ENCODE measurements at places on chromosomes 7 and 10. TPM values are rescaled to one million over a fixed set of nuclear protein-coding genes. Genes with fewer than 3 reads are reported as not detected.
A peak's percentile ranks its signal among the peaks of the same experiment; 100 is the strongest.

CYP26C1 gene
- not detected for total RNA-seq

KDM7A gene
- total RNA-seq = 27.9 TPM

FAM180A gene
- total RNA-seq = 133 TPM

NIPSNAP2 gene
- total RNA-seq = 47.1 TPM

FRG2B gene
- not detected for total RNA-seq

LIPF gene
- not detected for total RNA-seq

ADAM12 gene
- 0.27 TPM for total RNA-seq

SLC18A3 gene
- not detected for total RNA-seq

RAPGEF5 gene
- total RNA-seq = 66.5 TPM

TEX47 gene
- not detected for total RNA-seq

FGFBP3 gene
- 2.0 TPM for total RNA-seq

NEUROD6 gene
- not detected for total RNA-seq

THNSL1 gene
- 0.54 TPM for total RNA-seq

TYW1B gene
- 1.1 TPM for total RNA-seq

UBE2D4 gene
- total RNA-seq = 28.7 TPM

DNA sequence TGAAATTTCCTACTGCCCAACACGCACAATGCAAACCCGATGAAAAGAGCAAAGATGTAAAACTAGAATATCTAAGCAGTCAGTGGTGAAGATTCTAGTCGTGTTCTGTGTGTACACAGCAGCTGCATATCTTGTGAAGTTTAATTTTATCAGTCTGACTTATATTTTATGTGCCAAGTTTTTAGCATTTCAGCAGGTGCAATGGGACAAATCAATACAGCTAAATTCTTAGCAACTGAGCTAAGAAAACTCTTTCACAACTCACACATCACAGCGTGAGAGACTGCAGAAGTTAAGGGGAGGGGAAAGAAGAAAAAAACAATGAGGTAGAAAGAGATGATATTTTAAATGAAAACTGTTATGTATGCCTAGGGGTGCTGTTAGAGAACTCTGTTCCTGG, 164.9 kb upstream of the NEBL start:
- DNase-seq = no peak
- no peaks in the 10 kb centered on the region for H3K4me1 ChIP-seq
- no peaks in the 10 kb centered on the region for H3K36me3 ChIP-seq
- no peak overlapping the region for H3K27ac ChIP-seq
- no peak overlapping the region for H3K4me3 ChIP-seq

DNA sequence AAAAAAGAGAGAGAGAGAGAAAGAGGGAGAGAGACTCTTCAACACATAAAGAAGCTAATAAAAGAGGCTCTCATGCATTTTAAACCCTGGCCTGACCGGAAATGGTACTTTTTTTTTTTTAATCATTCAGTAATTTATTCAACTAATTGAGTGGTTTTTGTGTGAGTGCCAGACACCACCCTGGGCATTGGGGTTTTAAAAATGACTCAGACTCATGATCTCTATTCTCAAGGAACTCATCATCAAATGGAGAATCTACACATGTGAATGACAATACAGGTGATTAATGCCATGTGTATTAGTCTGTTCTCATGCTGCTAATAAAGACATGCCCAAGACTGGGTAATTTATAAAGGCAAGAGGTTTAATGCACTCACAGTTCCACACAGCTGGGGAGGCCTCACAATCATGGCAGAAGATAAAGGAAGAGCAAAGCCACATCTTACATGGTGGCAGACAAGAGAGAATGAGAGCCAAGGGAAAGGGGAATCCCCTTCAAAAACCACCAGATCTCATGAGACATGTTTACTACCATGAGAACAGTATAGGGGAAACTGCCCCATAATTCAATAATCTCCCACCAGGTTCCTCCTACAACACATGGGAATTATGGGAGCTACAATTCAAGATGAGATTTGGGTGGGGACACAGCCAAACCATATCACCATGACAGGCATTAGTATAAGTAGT, 158.5 kb upstream of the AUTS2 start:
- no peaks in the 10 kb centered on the region for H3K27me3 ChIP-seq
- no peak for DNase-seq
- H3K36me3 ChIP-seq = no peaks in the 10 kb centered on the region
- no peak overlapping the region for H3K27ac ChIP-seq
- H3K4me3 ChIP-seq = no peak overlapping the region
- H3K4me1 ChIP-seq = no peaks in the 10 kb centered on the region

GRCh38 chr7:138049505-138050116, 26.6 kb upstream of the AKR1D1 start:
- H3K27ac ChIP-seq = no peak overlapping the region
- H3K4me3 ChIP-seq = no peak overlapping the region
- no peaks in the 10 kb centered on the region for H3K36me3 ChIP-seq
- H3K27me3 ChIP-seq = no peaks in the 10 kb centered on the region
- H3K4me1 ChIP-seq = no peaks in the 10 kb centered on the region
- DNase-seq = no peak

GRCh38 chr10:11742009-11742778, at the start of gene ECHDC3:
TSS of gene ECHDC3 (plus strand) at chr10:11742382. CDS start at chr10:11742577, 195 bp downstream.
- H3K4me3 ChIP-seq = peak within 1 kb of the TSS; percentile 71
- no peaks in the 10 kb centered on the region for H3K27me3 ChIP-seq
- H3K4me1 ChIP-seq = peaks cover 21% of the 10 kb centered on the region
- no peak for DNase-seq
- H3K36me3 ChIP-seq = no peaks in the 10 kb centered on the region

DNA sequence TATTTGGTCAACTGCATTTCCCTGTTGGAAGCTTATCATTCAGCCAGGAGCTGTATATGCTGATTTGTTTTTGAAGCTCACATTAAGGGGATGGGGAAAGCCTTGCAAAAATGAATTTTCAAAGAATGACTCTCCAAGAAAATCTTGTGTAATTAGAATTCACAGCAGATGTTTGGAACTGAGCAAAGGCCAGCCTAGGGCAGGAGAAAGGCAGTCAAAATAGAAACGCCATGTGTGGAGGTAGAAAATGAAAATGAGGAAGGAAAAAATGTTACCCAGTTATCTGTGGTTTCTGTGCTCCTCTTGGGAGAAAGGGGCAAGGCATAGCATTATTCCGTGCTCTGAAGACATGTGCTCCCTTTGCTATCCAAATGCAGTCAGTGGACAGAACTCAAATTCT, 93.5 kb downstream of the NRP1 start:
- no peak overlapping the region for H3K4me3 ChIP-seq
- no peak overlapping the region for H3K27ac ChIP-seq
- DNase-seq = no peak
- no peaks in the 10 kb centered on the region for H3K4me1 ChIP-seq

GRCh38 chr7:18364396-18364795, 131.2 kb upstream of the HDAC9 start:
- no peaks in the 10 kb centered on the region for H3K27me3 ChIP-seq
- DNase-seq = no peak
- no peaks in the 10 kb centered on the region for H3K36me3 ChIP-seq
- no peak overlapping the region for H3K27ac ChIP-seq

GRCh38 chr10:63553031-63553430, 31.8 kb downstream of the REEP3 start:
- H3K27me3 ChIP-seq = no peaks in the 10 kb centered on the region
- H3K36me3 ChIP-seq = no peaks in the 10 kb centered on the region
- no peak overlapping the region for H3K27ac ChIP-seq
- H3K4me1 ChIP-seq = peaks cover 41% of the 10 kb centered on the region

GRCh38 chr7:42091461-42092291, 145.3 kb downstream of the GLI3 start:
- DNase-seq = no peak
- no peak overlapping the region for H3K4me3 ChIP-seq
- no peak overlapping the region for H3K27ac ChIP-seq
- no peaks in the 10 kb centered on the region for H3K4me1 ChIP-seq

DNA sequence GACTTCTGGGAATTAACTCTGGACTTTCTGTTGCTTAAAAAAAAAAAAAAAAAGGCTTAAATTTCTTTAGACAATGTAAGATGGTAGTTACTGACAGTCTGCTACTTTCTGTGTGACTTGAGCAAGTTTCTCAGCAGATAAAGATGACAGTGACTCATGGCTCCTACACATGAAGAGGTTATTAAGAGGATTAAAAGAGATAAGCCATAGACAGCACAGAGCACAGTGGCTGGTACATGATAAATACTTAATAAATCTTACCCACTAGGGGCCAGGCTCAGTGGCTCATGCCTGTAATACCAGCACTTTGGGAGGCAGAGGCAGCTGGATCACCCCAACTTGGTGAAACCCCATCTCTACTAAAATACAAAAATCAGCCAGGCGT, 174.8 kb downstream of the JAZF1 start:
- no peaks in the 10 kb centered on the region for H3K4me1 ChIP-seq
- H3K27ac ChIP-seq = no peak overlapping the region
- no peak overlapping the region for H3K4me3 ChIP-seq
- DNase-seq = no peak
- no peaks in the 10 kb centered on the region for H3K36me3 ChIP-seq
- no peaks in the 10 kb centered on the region for H3K27me3 ChIP-seq

- H3K4me3 ChIP-seq = no peak overlapping the region
- H3K27me3 ChIP-seq = no peaks in the 10 kb centered on the region
- no peaks in the 10 kb centered on the region for H3K36me3 ChIP-seq
- H3K4me1 ChIP-seq = peaks cover 4% of the 10 kb centered on the region
- no peak overlapping the region for H3K27ac ChIP-seq
Observed at GRCh38 chr10:3655528-3655927, 129.5 kb downstream of the KLF6 start.

GRCh38 chr7:129903935-129904334, 48.8 kb downstream of the UBE2H start:
- no peak for DNase-seq
- H3K36me3 ChIP-seq = peaks cover 7% of the 10 kb centered on the region
- no peak overlapping the region for H3K27ac ChIP-seq
- H3K4me1 ChIP-seq = peaks cover 36% of the 10 kb centered on the region
- H3K4me3 ChIP-seq = no peak overlapping the region

GRCh38 chr10:71423250-71423649, 26.5 kb downstream of the CDH23 start:
- H3K36me3 ChIP-seq = no peaks in the 10 kb centered on the region
- no peak for DNase-seq
- H3K27ac ChIP-seq = no peak overlapping the region
- H3K27me3 ChIP-seq = no peaks in the 10 kb centered on the region
- H3K4me1 ChIP-seq = no peaks in the 10 kb centered on the region

- H3K4me3 ChIP-seq = no peak overlapping the region
- H3K27me3 ChIP-seq = no peaks in the 10 kb centered on the region
- no peak overlapping the region for H3K27ac ChIP-seq
- no peak for DNase-seq
Observed at GRCh38 chr10:18068401-18068800, 71.8 kb upstream of the CACNB2 start.

- no peak overlapping the region for H3K4me3 ChIP-seq
- no peaks in the 10 kb centered on the region for H3K27me3 ChIP-seq
- H3K36me3 ChIP-seq = no peaks in the 10 kb centered on the region
- no peak for DNase-seq
- peaks cover 3% of the 10 kb centered on the region for H3K4me1 ChIP-seq
Observed at GRCh38 chr10:13973742-13974141, 357.0 kb downstream of the FRMD4A start.

DNA sequence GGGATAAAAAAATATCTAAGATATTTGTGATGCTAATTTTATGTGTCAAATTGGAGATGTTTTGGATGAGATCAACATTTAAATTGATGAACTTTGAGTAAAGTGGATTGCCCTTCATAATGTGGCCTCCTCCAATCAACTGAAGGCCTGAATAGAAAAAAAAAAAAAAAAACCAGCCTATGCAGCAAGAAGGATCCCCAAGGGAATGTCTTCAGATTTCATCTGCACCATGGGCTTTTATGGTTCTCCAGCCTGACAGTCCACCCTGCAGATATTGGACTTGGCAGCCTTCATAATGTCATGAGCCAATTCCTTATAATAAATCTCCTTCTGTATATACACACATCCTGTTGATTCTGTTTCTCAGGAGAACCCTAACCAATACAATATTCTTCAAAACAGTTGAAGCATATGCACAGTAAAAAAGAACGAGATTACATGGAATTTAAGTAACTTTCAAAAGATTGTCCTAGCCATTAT, 316.9 kb upstream of the PLXDC2 start:
- no peak for DNase-seq
- no peak overlapping the region for H3K27ac ChIP-seq
- no peaks in the 10 kb centered on the region for H3K27me3 ChIP-seq
- no peaks in the 10 kb centered on the region for H3K4me1 ChIP-seq
- H3K4me3 ChIP-seq = no peak overlapping the region

DNA sequence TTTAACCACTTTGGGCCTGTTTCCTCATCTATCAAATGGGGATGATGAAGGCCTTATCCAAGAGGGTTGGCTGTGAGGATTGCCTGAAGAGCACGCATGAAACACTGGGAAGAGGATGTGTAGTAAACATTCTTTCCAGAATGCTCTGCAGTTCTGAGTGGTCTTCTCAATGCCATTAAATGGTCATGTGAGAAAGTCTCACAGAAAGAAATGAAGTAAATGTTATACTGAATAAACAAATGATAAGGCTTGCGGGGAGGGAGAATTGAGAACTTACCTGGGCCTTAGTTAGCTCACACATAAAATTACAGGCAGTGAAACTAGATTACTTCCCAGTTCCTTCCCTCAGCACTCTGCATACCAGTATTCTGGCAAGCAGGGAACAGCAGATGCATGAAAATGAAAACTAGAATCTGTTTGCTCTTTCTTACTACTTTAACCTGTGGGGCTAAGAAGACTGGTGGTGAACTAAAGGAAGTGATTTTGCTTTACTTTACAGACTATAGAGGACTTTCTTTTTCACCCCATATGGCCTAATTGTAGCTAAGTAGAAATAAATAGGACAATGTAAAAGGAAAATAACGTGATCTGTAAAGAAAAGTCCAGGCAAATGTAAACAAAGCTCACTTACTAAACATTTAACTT, 135.3 kb upstream of the CCDC6 start:
- no peak overlapping the region for H3K4me3 ChIP-seq
- no peaks in the 10 kb centered on the region for H3K27me3 ChIP-seq
- DNase-seq = no peak
- H3K4me1 ChIP-seq = peaks cover 58% of the 10 kb centered on the region
- H3K27ac ChIP-seq = peak overlapping the region; percentile 63

DNA sequence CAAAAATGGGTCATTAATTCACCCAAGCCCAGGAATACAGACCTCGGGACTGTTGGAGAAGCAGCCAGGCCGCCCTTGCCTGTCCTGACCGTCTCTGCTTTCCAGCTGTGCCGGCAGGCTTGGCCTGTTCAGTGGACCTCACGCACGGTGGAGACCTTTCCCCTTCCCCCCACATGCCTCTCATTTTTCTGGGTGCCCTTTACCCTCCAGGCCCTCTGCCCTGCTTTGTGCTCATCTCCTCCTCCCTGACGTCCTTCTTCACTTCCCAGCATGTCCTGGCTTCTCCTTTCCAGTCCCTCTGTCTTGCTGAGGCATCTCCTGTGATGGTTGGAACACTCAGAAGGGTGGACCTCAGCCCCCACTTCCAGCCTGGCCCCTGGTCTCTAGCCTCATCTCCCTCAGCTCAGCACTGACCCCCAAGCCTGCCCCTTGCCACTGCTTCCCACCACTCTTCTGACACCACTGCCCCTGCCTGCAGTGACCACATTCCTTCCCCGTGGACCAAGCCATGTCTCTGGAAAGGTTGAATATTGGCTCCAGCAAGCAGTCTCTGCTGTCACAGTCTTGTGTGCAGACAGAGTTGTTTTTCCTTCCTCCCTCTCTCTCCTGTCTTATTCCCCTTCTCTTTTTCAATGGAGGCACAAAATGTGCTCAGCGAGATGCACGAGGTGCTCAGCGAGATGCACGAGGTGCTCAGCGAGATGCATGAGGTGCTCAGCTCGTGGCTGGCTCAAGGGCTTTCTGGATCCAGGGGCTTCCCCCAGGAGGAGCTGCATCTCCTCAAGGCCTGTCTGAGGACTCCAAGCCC, 14.9 kb downstream of the BAG3 start:
- H3K4me3 ChIP-seq = no peak overlapping the region
- no peak overlapping the region for H3K27ac ChIP-seq

- no peak for DNase-seq
- no peak overlapping the region for H3K4me3 ChIP-seq
- H3K4me1 ChIP-seq = peaks cover 20% of the 10 kb centered on the region
- no peaks in the 10 kb centered on the region for H3K36me3 ChIP-seq
- H3K27ac ChIP-seq = no peak overlapping the region
Observed at GRCh38 chr7:96414931-96415292, 93.0 kb upstream of the SLC25A13 start.

Data from thoracic aorta (tissue), 2 donors.